GOT3 (cell line): ENCODE measurements at places on chromosomes 11 and 22.

GRCh38 chr11:133180201-133180600 lies 352.1 kb downstream of the OPCML start:
- DNase-seq: no peak

DNA sequence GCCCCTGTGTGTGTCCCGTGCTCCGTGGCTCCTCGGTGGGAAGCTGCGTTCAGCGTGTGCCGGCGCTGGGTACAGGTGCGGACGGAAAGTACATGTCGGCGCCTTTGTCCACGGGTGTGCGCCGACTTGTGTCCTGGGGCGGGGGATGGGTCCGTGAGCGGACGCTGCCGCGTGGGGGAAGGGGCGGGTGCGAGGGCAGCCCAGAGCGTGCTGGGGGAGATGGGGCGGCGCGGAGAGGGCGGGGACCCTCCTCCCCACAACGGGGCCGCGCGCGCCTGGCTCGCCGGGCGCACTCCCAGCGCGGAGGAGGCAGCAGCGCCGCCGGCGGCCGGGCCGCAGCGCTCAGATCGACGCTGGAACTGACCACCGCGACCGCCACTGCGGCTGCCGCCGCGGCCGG lies 33.6 kb upstream of the RELT start:
- no peak for DNase-seq

DNA sequence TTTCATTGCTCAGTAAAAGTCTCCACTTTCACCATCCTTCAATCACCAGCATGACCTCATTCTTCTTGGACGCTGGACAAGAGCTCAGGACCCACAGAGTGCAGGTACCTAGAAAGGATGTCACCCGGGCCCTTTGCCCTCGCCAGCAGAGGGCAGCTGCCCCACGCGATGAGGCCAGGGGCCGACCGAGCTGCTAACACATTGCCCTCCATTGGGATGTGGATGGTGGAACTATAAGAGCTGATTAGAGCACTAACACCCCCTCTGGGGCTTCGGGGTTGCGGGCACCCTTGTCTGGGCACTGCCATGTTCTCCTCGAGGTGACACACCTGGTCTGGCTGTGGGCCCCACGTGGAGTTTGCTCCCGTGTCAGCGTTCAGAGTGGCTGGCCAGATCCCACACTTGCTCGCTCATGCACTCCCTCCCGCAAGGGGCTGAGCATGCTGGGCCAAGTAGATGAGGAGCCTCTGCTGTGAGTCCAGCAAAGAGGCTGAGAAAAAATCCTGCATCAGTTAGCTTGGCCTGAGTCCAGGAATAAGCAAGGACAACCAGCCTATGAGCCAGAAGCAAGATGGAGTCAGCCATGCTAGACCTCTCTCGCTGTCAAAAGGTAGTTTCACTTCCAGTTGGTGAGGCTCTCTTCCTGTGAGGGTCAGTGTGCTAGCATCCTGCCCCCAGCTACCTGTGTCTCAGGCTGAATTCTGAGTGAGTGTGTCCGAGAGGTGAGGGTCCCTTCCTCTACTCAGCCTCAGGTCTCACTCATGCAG lies 9.8 kb downstream of the KRTAP5-6 start:
- DNase-seq: no peak

DNA sequence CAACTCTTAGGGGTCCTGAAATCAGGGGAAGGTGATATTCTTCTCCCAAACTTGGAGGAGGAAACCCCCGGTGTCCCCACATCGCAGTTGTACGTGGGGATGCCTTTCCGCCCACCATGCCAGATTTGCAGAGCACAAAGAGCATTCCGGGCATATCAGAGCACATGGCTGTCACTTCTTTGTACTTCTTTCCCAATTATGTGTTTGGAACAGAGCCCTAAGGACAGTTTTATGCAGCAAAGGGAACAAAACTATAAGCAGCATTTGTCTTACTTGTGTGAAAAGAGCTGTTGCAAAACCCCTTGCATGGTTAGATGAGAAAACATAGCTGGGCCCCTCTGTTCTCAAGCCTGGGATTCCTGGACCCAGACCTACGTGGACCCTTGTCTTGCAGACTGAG lies 41.2 kb downstream of the NTM start:
- no peak for DNase-seq

- no peak for DNase-seq
Measured at GRCh38 chr11:119937412-119937811, 200.5 kb downstream of the TRIM29 start.

- DNase-seq: no peak
Measured at GRCh38 chr11:93468290-93468689, 74.9 kb downstream of the SMCO4 start.

- no peak for DNase-seq
Measured at GRCh38 chr11:95863486-95864140, 60.3 kb downstream of the MTMR2 start.

DNA sequence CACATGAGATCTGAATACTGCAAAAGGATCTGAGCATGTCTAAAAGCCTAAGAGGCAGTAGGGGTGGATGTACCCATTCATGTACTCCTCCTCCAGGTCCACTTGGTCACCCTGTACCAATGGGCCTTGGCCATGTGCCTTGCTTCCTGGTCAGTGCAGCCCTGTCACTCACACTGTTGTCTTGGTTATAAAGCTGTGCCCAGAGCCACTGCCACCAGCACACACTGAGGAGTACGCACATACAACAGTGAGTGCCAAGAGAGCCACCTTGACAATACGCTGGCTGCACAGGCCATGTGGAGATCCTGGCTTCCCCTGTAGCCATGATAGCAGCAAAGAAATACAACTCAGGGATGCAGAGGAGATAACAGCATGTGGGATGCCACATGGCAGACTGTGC lies 96.4 kb upstream of the LDLRAD3 start:
- DNase-seq: no peak

DNA sequence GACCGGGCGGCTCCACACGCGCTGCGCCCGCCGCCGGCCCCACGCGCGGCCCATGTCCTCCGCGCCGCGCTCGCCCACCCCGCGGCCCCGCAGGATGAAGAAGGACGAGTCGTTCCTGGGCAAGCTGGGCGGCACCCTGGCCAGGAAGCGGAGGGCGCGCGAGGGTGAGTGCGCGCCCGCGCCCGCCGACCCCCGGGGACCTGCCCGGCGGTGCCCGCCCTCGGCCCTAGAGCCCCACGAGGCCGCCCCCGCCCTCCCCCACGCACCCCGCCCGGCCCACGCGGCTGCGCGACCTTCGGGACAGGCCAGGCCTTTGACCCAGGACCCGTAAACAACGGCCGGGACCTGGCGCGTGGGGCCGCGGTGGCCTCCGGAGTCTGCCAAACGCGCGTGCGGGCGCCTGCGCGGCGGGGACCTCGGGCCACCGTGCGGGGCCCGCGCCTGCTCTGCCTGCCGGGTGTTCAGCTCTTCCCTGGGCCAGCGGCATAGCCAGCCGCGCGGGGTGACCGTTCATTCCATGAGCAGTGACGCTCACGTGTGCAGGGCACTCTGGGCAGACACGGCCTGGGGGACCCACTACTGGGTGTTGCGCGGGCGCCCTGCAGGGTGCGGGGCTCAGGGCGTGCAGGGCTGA lies at the start of gene PARVB:
Gene PARVB, plus strand, starts transcription at position 15 of the 634 bp plus-strand sequence. Its CDS starts 38 bp downstream, at position 53.
- no peak for DNase-seq

- no peak for DNase-seq
Measured at GRCh38 chr11:122038543-122038942, 77.5 kb downstream of the BLID start.

GRCh38 chr11:85572056-85572455 lies 55.1 kb downstream of the DLG2 start:
- no peak for DNase-seq

DNA sequence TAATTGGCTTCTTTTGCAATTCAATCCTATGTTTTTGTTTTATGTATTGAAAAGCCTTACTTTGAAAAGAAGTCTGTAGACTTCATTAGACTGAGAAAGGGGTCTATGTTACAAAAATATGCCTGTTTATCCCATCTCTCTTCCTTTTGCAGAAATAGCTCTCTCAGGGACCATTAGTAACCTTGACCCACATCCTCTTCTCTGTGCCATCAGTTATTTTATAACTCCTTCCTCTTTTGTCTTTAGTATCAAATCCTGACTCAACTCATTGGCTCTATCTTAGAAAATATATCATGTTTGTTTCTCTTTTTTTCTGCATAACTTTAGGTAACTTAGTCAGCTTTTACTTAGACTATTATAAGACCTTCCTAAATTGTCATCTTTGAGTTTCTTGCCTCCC lies 20.3 kb downstream of the ZC3H12C start:
- no peak for DNase-seq

GRCh38 chr22:48740086-48740730 lies 1087.5 kb downstream of the BRD1 start:
- DNase-seq: no peak

- no peak for DNase-seq
Measured at GRCh38 chr11:46490666-46491065, 99.1 kb upstream of the CHRM4 start.

- no peak for DNase-seq
Measured at GRCh38 chr11:10931761-10932670, 74.2 kb upstream of the ZBED5 start.

GRCh38 chr11:79439410-79439885 lies 1.4 kb downstream of the TENM4 start:
- DNase-seq: no peak

- DNase-seq: no peak
Measured at GRCh38 chr22:27895600-27895999, 23.5 kb downstream of the PITPNB start.

GRCh38 chr11:126525702-126526101 lies 170.2 kb downstream of the ST3GAL4 start:
- DNase-seq: no peak

GRCh38 chr11:40139066-40139465 lies 1320.4 kb downstream of the LRRC4C start:
- DNase-seq: no peak

DNA sequence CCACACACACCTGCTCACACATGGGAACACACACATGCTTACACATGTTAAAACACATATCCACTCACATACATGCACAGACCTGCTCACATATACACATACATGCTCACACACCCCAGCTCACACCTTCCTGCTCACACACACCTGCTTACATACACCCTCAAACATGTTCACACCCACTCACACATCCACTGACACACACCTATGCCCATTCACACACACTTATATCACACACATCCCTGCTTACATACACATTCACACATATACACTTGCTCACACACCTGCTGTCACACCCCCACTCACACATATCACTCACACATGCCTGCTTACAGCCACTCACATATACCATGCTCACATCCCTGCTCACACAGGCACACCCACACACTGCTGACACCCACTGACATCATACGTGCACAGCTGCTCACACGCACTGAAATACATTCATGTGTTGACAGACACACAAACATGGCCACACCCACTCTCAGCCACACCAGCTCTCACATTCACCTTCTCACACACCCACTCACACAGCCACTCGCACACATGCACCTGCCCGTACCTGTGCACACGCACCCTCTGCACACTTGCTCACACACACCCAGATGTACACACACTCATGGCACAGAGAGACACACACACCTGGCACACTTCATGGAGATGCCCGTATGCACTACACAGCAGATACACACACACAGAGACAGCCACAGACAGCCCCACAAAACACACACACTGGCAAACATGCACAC lies 5.7 kb upstream of the MYBPC3 start:
- DNase-seq: no peak

DNA sequence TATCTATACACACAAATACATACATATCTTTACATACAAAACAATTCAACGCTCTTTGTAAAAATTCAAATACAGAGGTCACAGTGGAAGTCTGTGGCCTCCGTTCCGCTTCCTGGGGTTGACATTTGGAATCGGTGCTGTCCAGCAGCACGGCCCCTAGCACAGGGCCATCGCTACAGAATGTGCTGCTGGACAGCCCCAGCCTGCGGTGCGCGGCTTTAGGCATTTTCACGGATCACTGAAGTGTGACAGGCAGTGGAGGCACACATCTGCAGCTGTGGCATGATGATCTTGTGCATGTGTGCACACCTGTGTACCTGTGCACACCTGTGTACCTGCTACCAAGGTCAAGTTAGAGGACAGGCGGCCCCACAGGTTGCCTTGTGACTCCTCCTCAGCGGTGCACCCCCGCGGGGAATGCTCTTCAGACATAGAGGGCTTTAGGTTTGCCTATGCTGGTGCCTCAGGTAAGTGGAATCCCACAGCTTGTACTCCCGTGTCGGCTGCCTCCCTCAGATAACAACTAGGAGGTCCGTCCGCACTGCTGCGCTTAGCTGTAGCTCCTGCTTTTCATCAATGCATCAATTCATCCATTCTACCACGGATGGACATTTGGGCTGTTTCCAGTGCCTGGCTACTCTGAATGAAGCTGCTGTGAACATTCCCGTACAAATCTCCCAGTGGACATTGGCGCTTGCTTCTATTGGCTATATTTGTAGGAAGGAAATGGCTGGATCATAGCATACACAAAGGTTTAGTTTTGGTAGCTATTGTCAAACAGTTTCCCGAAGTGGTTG lies 29.9 kb downstream of the GAL start:
- no peak for DNase-seq

DNA sequence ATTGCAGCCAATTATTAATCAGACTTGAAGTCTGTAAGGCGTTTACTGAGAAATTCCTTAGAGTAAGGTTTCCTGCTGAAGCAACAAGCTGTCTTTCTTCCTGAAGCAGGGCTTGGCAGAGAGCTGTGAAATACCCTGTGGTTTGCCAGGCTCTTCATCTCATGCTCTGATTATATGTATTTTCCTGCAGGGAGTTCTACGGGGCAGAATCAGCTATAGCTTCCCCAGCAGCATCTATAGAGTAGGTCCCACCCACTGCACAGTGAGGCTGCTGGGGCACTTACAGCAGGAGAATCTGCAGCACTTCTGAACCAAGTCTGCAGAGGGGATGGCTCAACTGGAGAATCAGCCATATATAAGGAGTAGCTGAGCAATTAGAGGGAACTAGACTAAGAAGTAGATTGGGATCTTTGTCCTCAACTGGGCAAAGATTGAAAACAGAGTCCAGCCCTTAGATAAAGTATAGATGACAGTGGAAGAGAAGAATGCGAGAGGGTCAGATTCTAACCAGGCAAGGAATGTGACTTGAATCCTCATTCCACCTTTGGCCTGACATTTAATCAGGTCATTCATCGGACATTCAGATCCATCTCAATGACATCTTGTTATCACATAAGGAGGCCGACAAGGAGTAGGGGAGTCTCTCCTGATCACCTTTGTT lies 37.6 kb downstream of the CNTF start:
- no peak for DNase-seq

GRCh38 chr22:41857155-41857859 lies 24.4 kb downstream of the SREBF2 start:
- no peak for DNase-seq

GRCh38 chr22:44005524-44005923 lies 18.6 kb upstream of the PARVB start:
- no peak for DNase-seq

- no peak for DNase-seq
Measured at GRCh38 chr11:69264486-69264885, 29.5 kb upstream of the MYEOV start.
